ENCODE measurements at places on chromosomes 3 and 15.

DNA sequence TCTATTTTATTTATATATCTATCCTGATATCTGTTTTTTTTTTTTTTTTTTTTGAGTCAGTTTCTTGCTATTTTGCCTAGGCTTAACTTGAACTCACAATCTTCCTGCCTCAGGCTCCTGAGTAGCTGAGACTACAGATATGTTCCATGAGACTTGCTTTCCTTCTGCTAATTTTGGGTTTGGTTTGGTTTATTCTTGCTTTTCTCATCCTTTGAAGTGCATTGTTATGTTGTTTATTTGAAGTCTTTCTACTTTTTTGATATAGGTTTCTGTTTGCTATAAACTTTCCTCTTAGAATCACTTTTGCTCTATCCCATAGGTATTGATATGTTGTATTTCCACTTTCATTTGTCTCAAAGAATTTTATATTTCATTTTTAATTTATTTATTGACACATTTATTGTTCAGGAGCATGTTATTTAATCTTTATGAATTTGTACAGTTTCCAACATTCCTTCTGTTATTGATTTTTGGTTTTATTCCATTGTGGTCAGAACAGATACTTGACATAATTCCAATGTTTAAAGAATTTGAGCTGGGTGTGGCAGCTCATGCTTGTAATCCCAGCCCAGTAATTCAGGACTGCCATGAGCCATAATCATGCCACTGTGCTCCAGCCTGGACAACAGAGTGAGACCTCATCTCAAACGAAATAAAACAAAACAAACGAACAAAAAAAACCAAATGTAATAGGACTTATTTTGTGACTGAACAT is 62.3 kb upstream of the PLSCR4 start:
- no peak for DNase-seq

DNA sequence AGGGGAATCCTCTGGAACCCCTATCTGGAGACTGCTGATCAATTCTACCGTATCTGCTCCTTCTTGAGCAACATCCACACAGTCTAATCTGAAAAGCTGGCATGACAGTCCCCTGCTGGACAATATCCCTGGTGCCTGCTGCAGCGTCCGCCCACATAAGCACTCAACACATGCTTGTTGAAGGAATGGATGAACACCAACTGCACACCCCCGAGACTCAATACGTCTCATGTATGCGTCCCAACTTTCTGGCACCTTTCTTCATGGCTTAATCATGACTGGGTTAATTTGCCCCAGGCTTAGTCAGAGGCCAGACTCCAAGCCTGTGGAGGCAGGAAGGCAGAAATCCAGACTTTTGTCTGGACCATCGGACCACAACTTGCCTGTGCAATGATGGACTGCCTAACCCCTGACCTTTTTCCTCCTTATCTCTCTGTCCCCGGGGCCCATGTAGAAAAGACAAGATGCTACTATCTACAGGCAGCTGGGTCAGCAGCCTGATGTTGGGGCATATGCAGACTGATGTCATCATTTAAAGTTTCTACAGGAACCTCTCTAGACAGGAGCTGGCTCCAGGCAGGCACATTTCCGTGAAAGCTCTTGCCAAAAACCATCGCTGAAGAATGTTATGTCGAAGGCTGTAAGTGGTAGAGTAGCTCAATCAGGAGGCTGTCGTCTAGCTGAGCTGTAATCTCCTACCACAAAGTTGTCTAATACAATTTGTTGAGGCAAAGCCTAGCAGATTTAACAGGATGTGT is 114.1 kb upstream of the TPM1 start:
- DNase-seq = no peak

- DNase-seq = no peak
Observed at GRCh38 chr3:185984203-185984602, 46.4 kb upstream of the TRA2B start.

- no peak for DNase-seq
Observed at GRCh38 chr3:40404591-40405198, 17.7 kb downstream of the ENTPD3 start.

- DNase-seq = no peak
Observed at GRCh38 chr15:46300716-46301115, 665.9 kb downstream of the SQOR start.

- no peak for DNase-seq
Observed at GRCh38 chr3:62363275-62363674, 10.1 kb downstream of the FEZF2 start.

- no peak for DNase-seq
Observed at GRCh38 chr3:69941439-69942176, 57.9 kb upstream of the SAMMSON start.

DNA sequence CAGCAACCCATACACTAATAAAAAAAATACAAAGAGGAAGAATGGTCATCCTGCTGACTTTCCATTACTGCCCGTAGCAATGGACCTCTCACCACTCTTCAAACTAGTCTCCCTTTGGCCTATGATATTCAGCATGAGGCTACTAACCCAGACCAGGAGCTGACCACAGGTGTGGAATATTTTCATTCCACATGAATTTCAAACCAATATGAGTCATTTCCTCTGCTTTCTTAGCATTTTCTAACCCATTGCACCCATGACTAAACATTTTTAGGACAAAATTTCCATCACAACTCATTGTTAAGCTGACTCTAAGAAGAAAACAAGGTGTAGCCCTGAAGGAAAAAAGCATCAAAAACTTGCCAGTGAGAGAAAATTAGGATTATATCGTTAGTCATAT is 34.0 kb upstream of the ZPLD1 start:
- DNase-seq = no peak

- no peak for DNase-seq
Observed at GRCh38 chr3:136937851-136938250, 19.9 kb upstream of the IL20RB start.

DNA sequence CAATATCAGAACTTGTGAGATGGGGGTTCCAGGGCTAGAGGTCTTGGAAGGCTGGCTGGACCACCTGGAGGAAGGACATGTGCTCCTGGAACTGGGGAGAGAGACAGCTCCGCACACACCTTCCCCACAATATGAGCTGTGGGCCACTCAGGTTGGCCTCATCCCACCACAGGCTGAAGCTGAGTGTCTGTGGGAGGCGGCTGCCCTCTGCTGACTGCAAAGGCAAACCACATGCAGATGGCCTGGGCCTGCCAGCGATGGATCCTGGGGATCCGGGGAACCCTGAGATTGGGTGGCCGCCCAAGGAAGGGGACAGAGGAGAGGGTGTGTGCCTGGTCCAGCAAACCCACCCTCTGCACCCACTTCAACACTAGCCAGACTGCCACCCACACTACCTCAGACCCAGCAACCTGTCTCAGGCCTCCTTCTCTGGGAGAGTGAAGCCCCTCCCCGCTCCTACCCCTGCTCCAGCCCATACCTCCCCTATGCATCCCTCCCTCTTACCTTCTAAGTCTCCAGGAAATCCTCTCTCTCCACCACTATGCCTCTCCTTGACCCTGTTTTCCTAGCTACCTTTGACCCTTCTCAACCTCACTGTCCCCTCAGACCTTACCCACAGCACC is 44.8 kb downstream of the CYP11A1 start:
- no peak for DNase-seq

GRCh38 chr15:80695911-80696661 is 976 bp downstream of the ABHD17C start:
- DNase-seq = no peak

DNA sequence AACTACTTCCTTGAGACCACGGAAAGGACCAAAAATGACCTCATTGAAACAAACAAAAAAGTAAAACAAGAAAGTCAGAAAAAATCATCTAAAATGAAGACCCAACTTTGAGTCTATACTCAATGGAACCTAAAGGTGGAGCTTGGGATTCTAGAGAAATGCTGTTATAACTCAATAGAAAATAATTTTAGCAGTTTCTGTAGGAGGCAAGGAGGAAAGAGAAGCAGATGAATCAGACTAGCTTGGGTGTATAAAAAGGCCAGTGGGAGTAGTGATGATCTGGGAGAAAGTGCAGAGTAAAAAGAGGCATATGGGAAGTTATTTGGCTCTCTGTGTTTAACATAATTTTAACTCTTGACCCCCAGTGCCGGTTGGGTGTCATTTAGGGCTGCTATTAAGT is 94.4 kb downstream of the TMCO5A start:
- no peak for DNase-seq

- no peak for DNase-seq
Observed at GRCh38 chr3:158520433-158520832, 50.6 kb upstream of the MLF1 start.

GRCh38 chr3:2976212-2976611 is 134.0 kb downstream of the IL5RA start:
- no peak for DNase-seq

GRCh38 chr3:180704532-180704931 is 25.2 kb upstream of the CCDC39 start:
- DNase-seq = no peak

DNA sequence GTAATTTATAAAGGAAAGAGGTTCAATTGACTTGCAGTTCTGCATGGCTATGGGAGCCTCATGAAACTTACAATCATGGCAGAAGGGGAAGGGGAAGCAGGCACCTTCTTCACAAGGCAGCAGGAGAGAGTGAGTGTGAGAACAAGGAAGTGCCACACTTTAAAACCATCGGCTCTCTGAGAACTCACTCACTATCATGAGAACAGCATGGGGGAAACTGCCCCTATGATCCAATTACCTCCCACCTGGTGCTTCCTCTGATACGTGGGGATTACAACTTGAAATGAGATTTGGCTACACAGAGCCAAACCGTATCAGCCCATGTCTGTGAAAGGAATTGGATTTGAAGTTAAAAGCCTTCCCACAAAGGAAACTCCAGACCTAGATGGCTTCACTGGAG is 39.1 kb downstream of the TKT start:
- DNase-seq = no peak

DNA sequence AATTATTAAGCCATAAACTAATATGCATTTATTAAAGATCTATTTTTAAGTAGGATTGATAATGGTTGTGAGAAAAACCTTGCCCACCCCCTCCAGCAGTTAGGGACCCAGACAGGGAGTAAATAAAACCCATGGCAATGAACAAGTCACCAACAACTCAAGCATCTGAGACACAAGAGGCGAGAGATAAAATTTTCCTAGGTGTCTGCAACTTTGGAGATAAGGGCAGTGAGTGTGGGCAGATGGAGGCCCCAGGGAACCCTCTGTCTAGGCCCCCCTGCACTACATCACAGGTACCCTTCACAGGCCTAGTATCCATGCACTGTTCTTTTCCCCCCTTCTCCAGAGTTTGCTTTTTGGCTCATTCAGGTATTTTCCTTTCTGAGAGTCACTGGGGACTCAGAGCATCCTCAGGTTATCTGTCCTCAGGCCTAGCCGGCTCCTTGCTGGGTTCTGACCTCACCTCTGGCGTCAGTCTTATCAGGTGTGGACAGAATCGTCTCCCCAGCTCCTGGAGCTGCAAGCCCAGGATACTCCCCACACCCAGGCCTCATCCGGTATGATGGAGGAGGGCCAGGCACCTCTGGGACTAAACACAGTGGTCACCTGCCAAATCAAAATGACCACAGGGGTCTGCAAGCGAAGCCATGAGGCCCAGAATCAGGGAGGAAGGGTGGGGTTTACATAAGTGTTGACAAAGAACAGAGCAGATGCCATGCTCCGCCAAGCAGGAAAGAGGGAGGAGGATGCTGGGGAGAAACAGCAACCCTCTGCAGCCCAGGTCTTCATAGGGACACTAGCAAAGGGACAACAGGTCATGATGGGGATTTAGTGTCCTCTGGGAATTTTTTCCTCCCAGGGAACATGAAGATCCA is 50.4 kb downstream of the CCNL1 start:
- DNase-seq = no peak

GRCh38 chr3:124227150-124227630 is 235.3 kb upstream of the ROPN1 start:
- DNase-seq = no peak

DNA sequence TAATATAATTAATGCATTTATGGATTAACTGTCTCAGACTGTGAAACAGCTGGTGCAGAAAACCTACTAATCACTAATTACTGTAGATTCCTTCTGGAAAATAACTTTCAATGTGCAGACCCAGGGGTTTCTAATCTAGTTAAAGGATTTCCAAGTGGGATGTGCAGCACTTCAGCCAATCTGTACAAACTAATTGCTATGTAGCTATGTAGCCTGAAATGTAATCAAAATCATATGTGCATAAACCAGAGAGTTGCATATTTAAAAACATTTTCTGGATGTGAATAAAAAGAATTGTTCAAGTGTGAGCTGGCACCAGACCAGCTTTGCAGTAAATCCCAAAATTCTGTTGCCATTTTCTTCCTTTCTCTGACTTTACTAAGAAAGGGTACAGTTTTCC is 127.5 kb upstream of the CD96 start:
- no peak for DNase-seq

GRCh38 chr3:196666001-196666867 is 26.7 kb downstream of the NRROS start:
- peak; percentile 97 for DNase-seq

- peak; percentile 18 for DNase-seq
Observed at GRCh38 chr15:52780172-52780980, 9.8 kb downstream of the ONECUT1 start.

DNA sequence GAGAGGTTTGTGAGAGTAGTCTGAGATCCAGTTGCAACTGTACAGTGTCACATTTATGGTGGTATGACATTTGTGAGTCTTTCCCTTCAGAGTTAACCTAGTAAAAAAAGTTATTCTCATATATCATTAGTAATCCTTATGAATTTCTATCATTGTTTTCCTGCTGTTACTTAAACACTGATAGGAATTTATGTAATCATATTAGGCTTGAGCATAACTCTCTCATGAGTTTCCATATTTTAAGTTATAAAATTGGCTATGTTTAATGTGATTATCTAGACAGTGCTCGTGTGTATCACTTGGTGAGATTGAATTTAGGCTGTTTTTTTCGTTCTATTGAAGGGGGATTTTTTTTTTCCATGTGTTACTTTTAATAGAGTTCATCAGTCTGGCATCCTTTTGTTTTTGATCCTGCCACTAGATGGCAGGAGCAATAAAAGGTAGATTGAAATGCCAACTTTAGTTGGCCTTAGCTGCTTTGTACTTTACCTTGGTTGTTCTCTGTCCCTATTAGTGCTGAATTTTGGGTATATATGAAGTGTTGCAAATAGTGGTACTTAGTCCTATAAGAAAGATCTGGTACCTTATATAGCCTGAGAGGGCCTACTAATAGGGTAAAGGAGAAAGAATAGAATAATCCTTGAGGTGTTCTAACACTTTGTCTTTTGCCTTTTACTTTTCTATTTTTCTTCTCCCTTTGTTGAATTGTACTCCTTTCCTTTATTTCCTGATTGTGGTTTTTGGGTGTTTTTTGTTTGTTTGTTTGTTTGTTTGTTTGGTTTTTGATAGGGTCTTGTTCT is 17.9 kb downstream of the STT3B start:
- peak; percentile 0 for DNase-seq

- no peak for DNase-seq
Observed at GRCh38 chr15:38961456-38961855, 396.8 kb upstream of the RASGRP1 start.

Measured in NCI-H2107 (cell line).